CD4-positive, CD25-positive, alpha-beta regulatory T cell (primary cell): ENCODE measurements at places on chromosomes 12 and 14. TPM values are rescaled to one million over a fixed set of nuclear protein-coding genes. Genes with fewer than 3 reads are reported as not detected.

- DNase-seq, result no peak
Observed at GRCh38 chr12:1919284-1919683, 832 bp upstream of the CACNA2D4 start.

HOXC13 gene
- not detected for polyA plus RNA-seq

B4GALNT3 gene
- 1.7 TPM for polyA plus RNA-seq

DNA sequence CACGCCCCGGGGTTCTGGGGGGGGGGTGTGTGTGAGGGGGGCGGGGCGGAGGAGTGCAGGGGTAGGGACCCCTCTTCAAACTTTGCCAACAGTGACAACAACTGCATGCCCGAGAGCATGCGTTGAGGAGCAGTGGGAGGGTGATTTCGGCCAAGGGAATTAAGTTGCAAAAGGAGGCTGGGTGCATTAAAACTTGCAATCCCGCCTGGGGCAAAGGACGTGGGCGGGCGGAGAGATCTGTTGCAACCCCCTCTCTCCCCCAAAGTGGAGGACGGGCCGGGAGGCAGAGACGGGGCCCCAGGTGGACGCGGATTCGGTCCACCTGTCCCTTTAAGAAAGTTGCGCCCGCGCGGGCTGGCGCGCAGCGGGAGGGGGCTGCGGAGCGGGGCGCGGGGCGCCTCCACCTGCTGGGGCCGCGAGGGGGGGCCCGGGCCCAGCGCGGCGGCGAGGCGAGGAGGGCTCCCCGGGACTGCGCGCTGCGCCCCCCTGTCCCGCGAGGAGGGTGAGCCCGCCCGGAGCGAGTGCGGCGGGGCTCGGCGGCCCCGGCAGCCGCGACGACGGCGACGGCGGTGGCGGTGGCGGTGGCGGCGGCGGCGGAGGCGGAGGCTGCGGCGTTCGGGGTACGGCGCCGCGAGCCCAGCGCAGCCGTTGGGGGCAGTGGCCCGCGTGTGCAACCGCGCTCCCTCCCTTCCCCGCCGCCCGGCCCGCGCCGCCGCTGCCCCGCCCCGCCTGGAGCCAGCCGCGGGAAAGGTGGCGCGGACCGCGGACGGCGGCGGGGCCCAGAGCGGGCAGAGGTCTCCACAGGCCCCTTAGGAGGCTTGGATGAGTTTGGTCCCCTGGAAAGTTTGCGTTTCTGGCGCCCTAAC is 530 bp upstream of the FOXN4 start:
- no peak for DNase-seq

DNA sequence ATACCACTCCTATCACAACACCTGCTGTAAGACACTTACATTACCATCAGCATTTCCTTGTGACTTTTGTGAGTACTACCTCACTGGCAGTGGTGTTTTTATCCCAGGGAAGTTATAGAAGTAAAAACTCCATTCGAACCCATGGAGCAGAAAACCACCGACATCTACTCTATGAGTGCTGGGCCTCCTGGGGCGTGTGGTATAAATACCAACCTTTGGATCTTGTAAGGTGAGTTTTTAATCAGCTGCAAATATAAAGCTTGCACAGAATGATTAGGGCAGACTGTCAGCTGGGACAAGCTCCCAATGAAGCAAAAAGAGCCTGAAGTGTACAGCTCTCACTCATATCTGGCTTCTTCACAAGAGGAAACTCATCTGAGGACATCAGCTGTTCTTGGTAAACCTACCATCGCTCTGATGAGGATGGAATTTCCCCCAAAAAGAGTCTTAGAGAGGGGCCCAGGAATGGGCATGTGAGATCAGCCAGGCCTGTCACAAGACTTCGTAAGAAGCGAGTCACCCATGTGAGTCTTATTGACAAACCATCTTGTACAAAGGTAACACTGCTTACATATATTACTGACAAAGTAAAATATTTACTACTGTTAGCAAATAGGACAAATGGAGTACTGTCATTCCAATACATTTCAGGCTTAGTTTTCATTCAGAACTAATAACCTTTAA is 170.0 kb downstream of the SLC5A8 start:
- DNase-seq, result no peak

DNA sequence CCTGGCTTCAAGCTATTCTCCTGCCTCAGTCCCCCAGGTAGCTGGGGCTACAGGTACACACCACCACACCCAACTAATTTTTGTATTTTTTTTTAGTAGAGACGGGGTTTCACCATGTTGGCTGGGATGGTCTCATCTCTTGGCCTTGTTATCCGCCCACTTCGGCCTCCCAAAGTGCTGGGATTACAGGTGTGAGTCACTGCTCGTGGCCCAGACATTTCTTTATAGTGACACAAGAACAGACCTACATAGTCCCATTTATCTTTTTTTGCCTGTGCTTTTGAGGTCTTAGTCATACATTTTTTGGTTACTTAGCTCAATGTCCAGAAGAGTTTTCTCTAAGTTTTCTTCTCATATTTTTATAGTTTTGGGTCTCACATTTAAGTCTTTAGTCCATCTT is 247.4 kb downstream of the SYT10 start:
- DNase-seq, result no peak

DNA sequence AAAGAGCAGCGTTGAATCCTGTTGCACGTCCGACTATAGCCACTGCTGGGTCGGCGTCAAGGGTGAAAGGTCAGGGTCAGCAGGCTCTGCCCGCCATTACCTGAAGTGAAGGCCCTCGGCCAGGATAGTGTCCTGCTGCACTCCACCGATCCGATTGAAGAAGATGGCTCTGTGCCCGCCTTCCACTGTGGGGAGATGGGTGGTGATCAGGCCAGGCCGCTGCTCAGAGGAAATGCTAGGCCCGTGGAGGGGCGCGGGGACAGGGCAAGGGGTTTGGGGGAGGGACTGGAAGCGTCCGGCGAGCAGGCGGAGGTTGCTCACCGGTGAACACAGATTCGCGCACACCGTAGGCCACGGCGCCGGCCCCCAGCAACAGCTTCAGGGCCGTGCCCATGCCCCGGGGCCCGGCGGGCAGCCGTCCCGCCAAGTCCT is 352 bp downstream of the PHB2 start:
- DNase-seq, result no peak

SRGAP1 gene
- 0.02 TPM for polyA plus RNA-seq

INTS13 gene
- polyA plus RNA-seq, result 29.6 TPM
